ENCODE measurements at places on chromosomes 2 and 18.

GRCh38 chr2:66805968-66806367, 371.0 kb downstream of the MEIS1 start:
- DNase-seq = no peak

GRCh38 chr2:16777123-16777870, 111.7 kb upstream of the CYRIA start:
- DNase-seq = no peak

DNA sequence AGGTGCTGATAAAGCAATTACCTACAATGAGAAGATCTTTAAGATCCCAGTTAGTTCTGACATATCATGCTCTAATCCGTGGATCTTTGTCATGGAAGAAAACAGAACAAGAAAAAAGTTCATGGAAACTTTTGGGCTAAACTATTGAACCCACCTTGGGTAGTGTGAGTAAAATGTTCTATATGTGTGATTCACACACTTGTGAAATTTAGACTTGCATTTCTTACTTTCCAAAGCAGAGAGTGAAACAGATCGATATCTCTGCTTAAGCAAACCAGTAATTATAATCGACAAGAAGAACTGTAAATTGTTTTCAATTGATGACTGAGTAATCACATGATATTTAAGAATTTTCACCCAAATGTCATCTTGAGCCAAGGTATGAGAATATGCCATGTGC, 214.2 kb downstream of the HRH4 start:
- no peak for DNase-seq

GRCh38 chr2:136373841-136374240, 255.9 kb upstream of the CXCR4 start:
- DNase-seq = no peak

DNA sequence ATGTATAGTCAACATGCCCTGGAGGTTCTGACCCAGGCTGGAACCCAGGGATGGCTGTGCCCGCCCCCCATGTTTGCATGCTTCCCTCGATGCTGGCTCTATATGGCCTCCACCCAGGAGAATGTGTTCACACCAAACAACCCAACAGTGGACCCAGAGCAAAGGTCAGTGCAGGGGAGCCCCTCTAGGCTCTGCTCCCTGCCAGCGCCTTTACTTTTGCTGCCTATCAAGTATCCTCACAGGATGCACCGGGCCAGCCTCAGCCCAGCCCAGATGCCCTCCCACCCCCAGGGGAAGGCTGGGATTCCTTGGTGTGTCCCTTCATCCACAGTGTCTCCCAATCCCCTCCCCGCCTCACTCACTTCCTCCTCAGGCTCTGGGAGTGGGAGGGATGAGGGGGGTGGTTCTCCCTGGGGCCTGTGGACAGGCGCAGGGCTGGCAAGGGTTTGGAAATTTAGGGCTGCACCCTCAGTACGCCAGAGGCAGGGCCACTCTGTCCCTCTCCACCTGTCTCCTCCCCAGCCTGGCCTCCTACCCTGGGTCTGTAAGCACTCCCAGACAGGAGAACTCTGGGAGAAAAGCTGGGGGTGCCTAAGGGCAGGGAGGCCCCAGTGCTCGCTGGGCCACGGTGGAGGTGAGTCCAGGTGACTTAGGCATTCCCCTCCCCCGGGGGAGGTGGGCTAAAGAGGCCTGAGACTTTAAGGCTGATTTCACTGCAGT, 2.3 kb downstream of the ATP6V1B1 start:
- no peak for DNase-seq

- DNase-seq = no peak
Observed at GRCh38 chr2:176385219-176385759, 116.0 kb downstream of the MTX2 start.

- DNase-seq = no peak
Observed at GRCh38 chr2:99638791-99639190, 149.0 kb upstream of the REV1 start.

GRCh38 chr18:10049747-10050146, 135.9 kb downstream of the VAPA start:
- no peak for DNase-seq

DNA sequence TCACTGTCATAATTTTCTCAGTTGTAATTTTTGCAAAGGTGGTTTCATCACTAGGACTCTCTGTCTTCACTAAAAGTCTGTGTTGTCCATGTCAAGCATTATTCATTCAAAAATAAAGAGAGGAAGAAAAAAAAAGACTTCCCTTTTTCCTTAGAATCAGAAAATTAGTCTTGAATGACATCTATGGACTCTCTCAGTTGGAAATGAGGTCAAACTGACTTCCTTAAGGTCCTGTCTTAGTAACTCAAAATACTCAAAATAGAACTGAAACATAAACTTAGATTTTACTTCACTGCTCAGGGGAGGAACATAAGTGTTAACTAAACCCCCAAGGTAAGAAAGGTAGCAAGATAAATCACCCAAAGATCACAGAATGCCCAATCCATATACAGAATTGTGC, 2.2 kb upstream of the ZNF407 start:
- no peak for DNase-seq

DNA sequence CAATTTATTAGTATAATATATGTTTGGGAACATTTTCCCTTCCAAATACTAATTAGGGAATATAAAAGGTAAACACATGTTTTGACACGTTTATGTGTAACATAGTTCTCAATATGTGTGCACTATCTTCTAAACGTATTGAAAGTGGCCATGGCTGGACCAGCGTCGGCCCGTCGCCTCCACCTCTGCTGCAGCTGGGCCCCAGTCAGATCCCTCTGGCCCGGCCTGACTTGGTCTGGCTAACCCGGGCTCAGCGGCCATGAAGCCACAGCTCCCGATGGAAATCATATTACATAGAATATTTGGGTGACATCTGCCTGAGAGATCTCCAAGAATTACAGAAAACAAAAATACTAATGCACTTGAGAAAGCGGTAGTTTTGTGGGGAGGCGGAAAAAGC, 474.4 kb upstream of the CDH2 start:
- no peak for DNase-seq

DNA sequence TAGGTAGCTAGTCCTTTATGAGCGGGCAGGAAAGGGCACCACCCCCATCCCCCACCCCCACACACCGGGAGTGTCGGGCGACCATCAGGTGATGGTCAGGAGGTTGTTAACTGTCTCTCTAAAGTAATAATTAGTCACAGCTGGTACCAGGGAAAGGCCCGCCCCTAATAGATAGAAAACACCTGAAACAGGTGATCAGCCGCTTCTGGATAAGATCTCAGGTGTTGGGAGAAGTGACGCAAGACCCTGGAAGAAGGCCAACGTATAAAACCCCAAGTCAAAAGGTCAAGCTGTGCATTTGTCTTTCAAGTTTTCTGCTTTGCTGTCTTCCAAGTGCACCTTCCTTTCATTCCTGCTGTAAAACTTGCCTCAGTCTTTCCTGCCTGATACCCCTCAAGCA, 59.6 kb upstream of the LINC00305 start:
- DNase-seq = no peak

- no peak for DNase-seq
Observed at GRCh38 chr18:61605376-61606067, 272.3 kb downstream of the CDH20 start.

DNA sequence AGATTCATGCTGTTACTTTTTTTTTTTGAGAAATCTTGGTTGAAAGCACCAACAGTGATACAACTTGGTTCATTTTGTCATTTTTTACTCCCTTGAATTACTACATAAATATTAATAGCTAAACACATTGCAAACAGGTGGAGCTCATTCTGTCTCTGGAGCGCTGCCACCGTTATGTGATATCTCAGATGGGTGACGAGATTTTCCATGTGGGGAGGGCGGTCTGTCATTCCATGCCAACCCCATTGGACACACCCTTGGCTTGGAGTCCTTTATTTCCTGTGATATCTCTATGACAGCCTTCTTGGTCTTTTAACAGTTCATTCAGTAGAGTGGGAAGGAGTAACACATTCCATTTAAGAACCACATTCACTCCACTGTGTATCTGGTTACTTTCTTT, 794.8 kb downstream of the SATB2 start:
- DNase-seq = no peak

DNA sequence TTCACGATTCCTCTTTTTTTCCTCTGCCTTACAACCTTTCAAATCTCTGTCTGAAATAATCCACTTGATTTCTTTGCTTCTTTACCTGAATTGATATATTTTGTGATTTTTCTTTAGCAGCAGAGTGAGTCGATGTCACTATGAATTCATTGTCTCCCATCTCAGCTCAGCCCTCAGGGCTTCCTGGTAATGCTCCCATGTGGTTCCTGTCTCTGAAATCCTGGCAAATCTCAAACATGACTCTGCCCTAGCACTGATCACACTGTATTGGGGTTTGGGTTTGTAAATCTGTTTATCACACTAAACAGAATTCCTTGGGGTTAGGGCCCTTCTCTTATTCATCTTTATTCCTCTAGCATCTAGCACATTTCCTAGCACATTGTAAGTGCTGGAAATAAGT, 43.0 kb upstream of the MSTN start:
- no peak for DNase-seq

DNA sequence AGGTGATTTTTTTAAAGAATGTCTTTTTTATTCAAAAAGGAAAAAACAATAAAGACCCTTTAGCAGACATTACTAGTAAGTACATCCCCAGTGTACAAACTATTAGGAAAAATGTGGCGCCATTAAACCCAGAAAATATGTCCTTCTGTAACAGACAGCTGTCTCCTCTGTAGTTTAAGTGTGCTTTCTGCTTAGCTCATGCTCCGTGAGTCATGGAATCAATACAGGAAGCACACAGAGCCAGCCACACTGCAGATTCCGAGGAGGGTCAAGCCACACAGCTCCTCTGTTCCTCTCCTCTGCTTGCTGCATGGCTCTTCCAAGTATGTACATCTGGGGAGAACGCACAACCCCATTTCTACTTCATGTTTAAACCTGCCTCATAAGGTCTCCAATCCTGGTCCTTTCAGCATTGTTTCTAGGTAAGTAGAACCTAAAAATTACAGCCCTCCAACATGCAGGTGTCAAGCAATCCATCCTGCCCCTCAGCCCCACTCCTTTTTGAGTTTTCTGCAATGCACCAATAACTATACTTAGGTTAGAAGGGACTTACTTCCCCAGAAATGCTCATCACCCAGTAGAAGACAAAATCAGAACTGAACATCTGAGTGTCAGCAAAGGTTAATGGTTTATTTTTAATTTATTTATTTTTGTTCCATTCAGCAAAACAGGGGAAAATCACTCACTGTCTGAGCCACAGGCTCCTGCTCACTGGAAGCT, 37.5 kb downstream of the ACVR1 start:
- no peak for DNase-seq

GRCh38 chr2:181846399-181847197, 44.9 kb upstream of the ITPRID2 start:
- no peak for DNase-seq

DNA sequence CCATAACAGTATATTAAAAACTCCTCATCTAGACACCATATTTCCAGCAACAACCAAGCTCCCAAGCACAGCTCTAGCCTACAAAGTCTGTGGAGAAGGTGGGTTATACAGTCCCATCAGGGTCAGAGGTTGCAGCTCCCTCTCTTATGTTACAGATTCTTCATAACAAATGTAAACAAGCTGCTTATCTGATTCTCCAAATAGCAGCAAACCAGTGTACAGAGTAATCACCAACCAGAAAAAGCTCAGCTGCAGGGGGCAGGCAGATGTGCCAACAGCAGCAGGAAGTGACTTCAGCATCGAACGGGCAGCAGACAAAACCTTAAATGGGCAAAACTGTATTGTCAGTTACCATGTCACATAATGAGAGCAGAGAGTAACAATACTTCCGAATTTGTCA, 52.9 kb upstream of the NABP1 start:
- no peak for DNase-seq

Data from anterior cingulate cortex (tissue), 58 donors.